ENCODE measurements at places on chromosomes 1 and 21. TPM values are rescaled to one million over a fixed set of nuclear protein-coding genes. Genes with fewer than 3 reads are reported as not detected.

PGBD5 gene
- 0.07 TPM for total RNA-seq

KLHDC7A gene
- total RNA-seq = not detected

KCNT2 gene
- total RNA-seq = 2.5 TPM

DNA sequence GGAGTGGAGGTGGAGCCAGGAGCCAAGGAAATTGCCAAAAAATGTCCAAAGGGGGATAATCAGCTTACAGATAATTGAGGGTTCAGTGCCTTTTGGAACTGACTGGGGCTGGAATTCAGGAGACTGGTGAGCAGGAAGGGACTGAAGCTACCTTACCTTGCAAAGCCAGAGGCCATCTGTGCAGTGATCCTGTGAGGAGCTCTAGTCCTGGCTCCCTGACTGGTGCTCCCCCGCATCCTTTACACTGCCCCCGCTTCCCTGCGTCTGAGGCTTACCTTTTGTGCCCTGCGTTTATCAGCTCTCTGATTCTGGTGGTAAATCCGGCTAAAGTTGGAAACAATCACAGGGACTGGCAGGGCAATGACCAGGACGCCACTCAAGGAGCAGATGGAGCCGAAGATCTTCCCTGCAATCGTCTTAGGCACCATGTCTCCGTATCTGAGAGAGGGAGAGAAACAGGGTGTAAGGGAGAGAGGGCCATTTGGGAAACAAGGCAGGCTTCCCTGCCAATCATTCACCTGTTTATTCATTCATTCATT is 31.0 kb downstream of the DDX20 start:
- no peak for DNase-seq

GRCh38 chr21:36693489-36694030 is 5.4 kb upstream of the SIM2 start:
- DNase-seq = no peak
